ENCODE measurements at places on chromosomes 2 and 18. TPM values are rescaled to one million over a fixed set of nuclear protein-coding genes. Genes with fewer than 3 reads are reported as not detected.

The SCYGR4 gene
- total RNA-seq = not detected

The STK39 gene
- total RNA-seq = 28.3 TPM

The SF3B6 gene
- 84.1 TPM for total RNA-seq

The BBS5 gene
- 14.8 TPM for total RNA-seq

The XRCC5 gene
- 332 TPM for total RNA-seq

The FZD7 gene
- 5.4 TPM for total RNA-seq

The FSHR gene
- total RNA-seq = not detected

The MARCHF4 gene
- total RNA-seq = 19.2 TPM

The LONRF2 gene
- total RNA-seq = 70.8 TPM

The SCN7A gene
- 0.98 TPM for total RNA-seq

The FAM110C gene
- 7.4 TPM for total RNA-seq

The IL36B gene
- not detected for total RNA-seq

The TFCP2L1 gene
- total RNA-seq = under 0.01 TPM

The AKAIN1 gene
- 2.5 TPM for total RNA-seq

The MAL gene
- not detected for total RNA-seq

The GNLY gene
- total RNA-seq = not detected

The SERPINB13 gene
- under 0.01 TPM for total RNA-seq

The NCL gene
- 157 TPM for total RNA-seq

The DSG4 gene
- total RNA-seq = not detected
